ENCODE measurements at places on chromosomes 2 and 18.

- no peak for DNase-seq
Measured at GRCh38 chr2:226483143-226483542, 316.5 kb downstream of the IRS1 start.

- DNase-seq = no peak
Measured at GRCh38 chr2:111967018-111967417, 68.6 kb downstream of the MERTK start.

GRCh38 chr2:174331595-174332216, 3.0 kb upstream of the SP9 start:
- no peak for DNase-seq

DNA sequence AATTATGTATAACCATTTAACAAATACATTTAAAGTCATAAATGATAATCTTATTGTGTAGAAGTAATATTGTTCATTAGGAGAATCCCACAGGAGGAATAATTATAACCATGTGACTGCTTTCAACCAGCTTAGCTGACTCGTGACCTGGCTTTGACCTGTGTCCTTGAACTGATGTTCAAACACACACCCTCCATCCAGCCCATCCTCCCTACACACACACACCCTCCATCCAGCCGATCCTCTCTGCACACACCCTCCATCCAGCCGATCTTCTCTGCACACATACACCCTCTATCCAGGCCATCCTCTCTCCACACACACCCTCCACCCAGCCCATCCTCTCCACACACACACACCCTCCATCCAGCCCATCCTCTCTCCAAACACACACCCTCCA, 83.5 kb downstream of the EIPR1 start:
- DNase-seq = no peak

- no peak for DNase-seq
Measured at GRCh38 chr2:176536439-176537133, 267.3 kb downstream of the MTX2 start.

GRCh38 chr18:68397241-68398035, 317.5 kb downstream of the TMX3 start:
- DNase-seq = no peak

DNA sequence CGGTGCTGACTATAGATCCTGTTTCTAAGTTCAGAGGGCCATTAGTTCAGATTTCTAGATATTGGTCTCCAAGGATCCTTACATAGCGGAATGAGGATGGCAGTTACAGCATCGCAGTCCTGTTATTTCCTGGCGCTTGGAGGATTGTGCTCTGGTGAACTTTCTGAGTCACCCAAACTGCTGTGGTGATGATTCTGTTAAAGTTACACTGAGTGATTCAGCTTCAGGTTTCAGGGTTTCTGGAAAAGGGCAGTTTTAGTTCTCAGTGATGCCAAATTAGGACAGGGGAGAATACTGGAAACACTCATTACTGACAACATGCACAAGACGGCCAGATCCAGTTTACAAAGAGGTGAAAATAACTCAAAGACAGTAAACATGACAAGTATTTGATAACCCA, 52.1 kb upstream of the ANKRD62 start:
- no peak for DNase-seq

- DNase-seq = no peak
Measured at GRCh38 chr18:58887613-58887963, 22.9 kb downstream of the ZNF532 start.

DNA sequence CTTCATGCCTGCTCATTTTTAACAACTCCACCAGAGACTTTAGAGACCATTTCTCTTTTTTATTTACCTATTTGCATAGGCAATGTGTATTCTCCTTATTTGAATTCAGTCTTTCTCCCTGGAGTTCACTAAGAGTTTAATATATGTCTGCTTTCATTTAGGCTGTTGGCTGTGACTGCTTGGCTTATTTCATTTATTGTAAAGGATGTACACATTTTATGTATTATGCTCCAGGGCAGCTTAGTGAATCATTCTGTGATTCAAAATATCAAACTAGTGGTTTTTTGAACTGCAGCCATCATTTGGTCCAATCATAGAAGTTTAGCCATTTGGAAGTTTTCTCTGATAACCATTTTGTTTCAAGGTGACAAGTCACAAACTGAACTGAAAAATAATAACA, 229.6 kb downstream of the LPIN1 start:
- DNase-seq = no peak

DNA sequence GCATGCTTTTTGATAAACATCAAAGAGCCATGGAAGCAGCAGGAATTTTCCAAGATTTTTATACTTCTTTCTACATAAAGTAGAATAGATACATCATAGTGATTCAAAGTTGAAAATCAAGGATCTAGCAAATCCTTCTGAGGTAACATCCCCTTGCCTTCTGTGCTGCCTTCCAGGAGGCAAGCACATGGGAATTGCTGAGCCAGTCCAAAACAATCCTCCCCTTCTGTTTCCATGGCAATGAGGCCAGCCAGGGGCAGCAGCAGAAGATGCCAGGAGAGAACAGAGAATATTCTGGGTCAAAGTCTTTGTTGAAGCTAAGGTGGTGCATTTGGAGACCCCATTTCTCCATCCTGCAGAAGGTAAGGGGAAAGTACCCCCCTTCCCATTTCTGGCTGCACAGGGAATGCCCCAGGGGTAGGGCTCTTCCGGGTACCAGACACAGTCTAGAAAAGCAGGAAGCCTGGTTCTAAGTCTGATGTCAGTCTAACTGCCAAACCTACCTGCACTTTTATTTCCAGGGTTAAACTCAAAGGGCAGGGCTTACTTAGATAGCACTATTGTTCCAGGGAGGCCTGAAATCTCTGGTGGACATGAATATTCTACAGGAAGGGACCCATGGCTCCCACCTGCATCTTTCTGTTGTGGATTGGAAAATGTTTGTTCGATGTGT, 22.1 kb downstream of the CENPA start:
- DNase-seq = no peak

- no peak for DNase-seq
Measured at GRCh38 chr2:1153920-1154319, 203.3 kb downstream of the SNTG2 start.

- DNase-seq = no peak
Measured at GRCh38 chr2:195575879-195576401, 81.1 kb upstream of the SLC39A10 start.

DNA sequence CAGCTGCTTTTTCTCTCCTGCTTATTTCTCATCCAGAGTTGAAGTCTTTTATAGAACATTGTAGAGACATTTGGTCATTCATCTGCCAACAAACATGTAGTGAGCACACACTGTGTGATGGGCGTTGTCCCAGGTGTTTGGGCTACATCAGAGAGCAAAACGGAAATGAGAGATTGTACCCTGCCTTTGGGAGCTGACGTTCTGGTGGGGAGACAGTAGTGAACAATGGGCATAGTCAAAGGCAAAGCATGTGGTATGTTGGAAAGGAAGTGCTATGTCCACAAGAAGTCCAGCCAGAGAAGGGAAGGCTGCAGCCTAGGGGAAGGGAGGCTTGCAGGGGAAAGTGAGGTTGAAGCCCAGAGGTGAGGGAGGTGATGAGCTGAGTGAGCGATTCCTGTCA, 78.1 kb downstream of the PIEZO2 start:
- no peak for DNase-seq

DNA sequence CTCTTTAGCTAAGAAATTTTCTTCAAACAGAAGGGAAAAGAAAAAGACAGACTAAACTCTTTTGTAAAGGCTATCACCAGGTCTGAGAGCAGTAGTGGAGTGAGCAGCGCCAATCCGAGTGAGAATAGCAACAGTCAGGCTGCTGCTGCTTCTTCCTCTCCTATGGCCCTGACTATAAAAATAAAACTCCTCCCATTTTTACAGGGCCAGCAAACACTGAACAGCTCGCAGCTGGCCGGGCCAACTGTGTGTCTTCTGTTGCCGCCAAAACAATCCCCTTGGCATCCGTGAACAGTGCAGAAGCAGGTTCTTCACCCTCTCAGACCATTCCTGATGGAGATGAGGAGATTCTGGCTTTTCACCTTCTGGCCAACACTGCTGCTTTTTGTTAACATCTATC, 124.5 kb downstream of the CNTNAP5 start:
- no peak for DNase-seq

Data from cortex of kidney (tissue), 1 donor.